Stimulated activated CD4-positive, alpha-beta T cell treated with anti-CD3 and anti-CD28 coated beads, TNF-alpha, amount 100 ng/mL, for 1 hour (primary cell): ENCODE measurements at places on chromosomes 2 and 18.

DNA sequence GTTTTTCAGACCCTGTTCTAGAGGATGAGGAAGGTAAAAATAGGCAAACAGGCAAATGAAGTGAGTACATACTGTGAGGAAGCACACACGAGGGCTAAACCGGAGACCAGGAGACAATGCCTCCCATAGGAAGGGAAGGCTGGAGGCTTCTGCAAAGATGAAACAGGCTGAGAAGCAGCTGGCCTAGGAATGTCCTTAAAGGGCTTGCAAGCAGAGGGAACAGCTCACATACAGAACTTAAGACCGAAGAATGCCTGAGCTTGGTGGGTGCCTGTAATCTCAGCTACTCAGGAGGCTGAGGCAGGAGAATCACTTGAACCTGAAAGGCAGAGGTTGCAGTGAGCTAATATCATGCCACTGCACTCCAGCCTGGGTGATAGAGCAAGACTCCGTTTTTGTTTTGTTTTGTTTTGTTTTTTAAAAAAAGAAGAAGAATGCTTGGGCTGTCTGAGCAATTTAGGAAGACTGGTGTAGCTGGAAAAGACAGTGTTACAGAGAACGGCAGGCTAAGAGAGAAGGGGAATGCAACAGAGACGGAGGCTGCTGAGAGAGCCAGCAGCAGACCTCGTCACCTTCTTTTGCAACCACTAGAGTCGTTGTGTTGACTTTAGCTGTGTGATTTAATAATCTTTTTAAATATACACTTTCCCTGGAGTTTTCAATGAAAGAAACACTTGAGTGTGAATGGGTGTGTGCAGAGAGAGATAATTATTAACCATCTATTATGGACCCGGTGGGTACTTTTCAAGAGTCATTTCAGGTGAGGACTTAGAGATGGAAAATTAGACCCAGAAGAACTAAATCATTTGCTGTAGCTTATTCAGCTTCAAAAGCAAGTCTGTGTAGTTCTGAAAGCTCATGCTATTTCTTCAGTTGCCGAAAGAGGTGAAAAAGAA lies 232.8 kb downstream of the GALR1 start:
- no peak for DNase-seq

- no peak for DNase-seq
These were observed 164.5 kb downstream of the HAUS1 start for GRCh38 chr18:46268671-46269070.

DNA sequence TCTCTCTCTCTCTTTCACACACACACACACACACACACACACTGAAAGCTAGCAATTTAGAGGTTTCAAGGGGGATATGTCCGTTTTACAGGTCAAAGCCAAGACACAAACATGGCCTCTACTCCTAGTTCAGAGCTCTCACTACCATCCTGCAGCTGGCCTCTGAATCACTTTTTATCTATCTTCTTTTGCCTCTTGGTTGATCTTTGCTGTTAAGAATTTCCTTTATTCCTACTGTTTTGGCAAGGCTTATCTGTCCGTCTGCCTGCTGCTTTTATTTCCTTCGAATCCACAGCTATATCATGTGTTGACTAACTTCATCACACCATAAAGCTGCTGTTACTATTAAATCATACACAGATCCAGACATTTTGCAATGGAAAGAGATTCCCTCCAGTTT lies 543.0 kb downstream of the PLCL1 start:
- DNase-seq: no peak

DNA sequence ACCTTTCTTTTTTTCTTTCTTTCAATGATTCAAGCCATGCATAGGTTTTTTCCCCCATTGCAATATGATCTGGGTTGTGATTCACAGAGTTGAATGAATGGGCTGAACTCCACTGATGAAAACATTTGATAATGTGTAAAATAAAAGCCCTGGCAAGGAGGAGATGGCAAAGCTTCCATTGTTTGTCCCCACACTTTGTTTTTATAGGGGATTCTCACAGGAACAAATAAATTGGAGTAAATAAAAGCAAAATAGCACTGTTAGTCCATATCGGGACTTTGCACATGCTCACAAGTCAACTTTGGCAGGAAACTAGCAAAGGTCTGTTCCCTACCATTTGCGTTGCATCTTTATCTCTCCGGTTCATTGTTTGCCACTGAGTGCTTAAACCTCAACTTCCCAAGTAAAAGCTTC lies 55.7 kb downstream of the MEIS1 start:
- no peak for DNase-seq

GRCh38 chr2:120436460-120436739 lies 90.5 kb downstream of the INHBB start:
- no peak for DNase-seq

GRCh38 chr18:51425889-51426288 lies 228.4 kb upstream of the MEX3C start:
- no peak for DNase-seq

DNA sequence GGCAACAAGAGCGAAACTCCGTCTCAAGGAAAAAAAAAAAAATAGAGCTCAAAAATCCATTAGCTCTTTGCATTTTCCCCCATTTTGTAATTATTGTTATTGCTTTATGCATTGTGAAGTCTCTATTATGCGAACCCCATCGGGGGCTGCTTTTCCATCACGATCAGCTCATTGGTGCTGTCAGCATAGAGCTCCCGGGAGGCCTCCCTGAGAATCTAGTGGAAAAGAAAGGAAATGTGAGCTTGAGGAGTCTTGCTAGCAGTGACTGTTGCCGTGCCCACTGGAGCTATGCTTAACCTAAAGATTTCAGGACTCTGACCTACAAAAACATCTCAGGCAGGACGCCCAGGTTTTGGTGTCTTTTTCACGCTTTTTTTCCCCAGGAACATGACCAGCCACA lies 102.6 kb upstream of the NDUFV2 start:
- no peak for DNase-seq

DNA sequence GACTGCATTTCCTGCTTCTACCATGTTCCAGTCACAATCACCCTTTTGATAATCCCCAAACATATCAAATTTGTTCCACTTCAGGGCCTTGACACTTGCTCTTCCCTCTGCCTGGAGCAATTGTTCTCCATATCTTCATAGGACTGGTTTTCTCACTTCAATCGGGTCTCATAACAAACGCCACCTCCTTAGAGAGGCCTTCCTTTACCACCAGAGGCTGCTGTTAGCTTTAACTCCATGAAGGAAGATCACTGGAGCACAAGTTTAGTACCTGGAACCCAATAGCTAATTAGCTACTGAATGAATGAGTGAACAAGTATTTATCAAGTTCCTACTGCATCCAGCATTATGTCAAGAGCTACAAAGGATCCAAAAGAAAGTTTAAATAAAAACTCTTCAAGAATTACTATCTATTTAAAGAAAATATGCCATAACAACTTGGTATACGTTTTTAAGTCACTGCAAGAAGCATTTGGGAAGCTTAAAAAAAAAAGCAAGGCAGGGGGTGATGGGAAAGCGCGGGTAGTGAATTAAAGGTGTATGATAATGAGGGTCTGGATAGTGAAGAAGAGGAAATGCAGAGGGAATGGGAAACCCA lies 58.8 kb downstream of the BAZ2B start:
- DNase-seq: no peak

DNA sequence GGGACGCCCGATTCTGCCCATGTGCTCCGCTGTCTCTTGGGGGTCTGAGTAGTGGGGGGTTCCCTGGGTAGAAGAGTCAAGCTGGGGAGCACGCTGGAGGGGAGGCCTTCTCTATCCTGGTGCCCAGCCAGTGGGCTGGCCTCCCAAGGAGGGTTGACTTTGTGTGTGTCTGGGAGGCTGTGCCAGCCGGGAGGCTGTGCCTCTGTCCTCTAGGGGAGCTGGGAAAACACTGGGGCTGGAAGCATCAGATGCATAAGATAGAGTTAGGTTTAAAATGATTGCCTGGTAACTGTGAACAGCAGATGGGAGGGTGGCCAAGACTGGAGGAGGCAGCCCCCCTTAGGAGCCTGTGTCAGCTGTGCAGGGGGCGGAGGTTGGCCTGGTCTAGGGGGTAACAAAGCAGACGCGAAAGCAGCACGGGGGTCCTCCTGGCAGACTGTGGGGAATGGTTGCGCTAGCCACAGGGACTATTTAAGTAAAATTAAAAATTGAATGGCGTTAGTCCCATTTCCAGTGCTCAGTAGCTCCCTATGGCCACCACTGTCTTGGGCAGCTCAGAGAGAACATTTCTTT lies 1.3 kb downstream of the ING5 start:
- no peak for DNase-seq

- no peak for DNase-seq
These were observed 36.1 kb upstream of the MRPL33 start for GRCh38 chr2:27735263-27735904.

DNA sequence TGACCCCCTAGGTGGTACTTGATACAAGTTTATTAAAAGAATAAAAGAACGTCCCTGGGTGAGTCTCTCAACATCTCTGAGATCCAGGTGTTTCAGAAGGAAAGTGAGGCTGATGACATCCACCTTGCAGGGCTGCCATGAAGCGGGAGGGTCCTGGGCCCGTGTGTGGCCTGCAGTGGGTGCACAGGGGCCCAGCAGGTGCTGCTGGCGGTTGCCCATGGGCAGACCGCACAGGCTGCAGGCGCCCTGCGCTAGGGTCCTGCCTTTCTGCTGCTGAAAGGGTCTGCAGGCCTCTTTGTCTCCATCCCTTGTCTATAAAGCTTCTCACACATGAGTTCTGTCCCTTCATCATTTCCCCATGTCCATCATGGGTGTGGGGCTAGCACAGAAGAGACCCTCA lies 247.0 kb downstream of the TFCP2L1 start:
- no peak for DNase-seq

DNA sequence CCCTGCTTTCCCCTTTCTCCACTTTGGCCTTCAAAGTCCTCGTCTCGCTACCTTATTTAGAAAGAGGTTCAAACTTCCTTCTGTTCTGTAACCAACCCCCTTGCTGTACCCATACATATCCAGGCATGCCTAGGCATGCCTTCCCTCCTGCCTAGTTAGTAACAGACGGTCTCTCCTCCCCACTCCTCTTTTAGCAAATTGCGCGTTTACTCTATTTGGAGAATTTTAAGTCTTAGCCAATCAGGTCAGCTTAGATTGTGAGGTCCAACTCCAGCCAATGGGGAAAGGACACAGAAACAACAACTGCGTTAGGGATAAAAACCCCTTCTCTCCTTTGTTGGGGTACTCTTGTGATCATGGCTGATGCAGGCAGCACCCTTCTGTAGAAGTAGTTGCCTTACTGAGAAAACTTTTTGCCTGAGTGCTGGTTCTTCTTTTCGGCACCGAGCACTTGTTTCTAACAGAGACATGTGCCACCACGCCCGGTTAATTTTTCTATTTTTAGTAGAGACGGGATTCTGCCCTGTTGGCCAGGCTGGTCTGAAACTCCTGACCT lies 85.9 kb upstream of the FOXI3 start:
- no peak for DNase-seq

DNA sequence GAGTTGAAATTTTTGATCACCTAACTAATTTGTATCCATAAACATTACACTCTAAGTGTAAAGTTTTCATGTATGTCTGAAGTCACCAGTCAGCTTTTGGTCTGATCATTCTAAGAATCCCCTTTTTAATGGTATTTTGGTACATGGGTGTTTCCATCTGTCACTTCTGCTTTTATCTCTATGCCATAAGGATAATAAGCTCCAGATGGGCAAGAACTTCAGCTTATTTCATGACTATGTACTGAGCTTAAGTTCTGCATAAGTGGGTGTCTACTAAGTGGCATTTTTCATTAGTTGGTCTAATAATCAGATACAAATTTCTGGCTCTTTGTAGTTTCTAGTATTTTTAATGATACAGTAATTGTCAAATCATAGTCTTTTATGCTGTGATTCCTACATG lies 20.4 kb downstream of the UBXN4 start:
- no peak for DNase-seq

- no peak for DNase-seq
These were observed 32.2 kb downstream of the GPR75 start for GRCh38 chr2:53827398-53828175.

DNA sequence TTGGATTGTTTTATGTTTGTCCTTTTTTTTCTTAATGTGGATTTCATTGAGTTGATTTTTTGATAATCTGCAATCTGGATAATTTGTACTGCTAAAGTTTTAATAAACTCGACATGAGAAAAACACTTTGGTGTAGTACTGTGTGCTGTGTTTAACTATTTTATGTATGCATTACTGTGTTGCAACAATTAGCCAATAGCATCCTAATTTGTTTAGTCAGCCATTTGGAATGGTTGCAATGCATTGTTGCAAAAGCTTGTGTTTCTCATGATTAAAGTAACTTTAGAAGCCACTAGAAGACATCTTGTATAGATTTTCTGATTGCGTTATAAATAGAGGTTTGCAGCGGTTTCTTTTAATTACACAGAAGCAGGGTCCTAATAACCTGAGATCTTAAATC lies 53.5 kb downstream of the PPIG start:
- DNase-seq: no peak

- peak; percentile 50 for DNase-seq
These were observed 1.1 kb upstream of the BOLL start for GRCh38 chr2:197786010-197786877.

- no peak for DNase-seq
These were observed 106.5 kb downstream of the SMAD7 start for GRCh38 chr18:48844271-48844670.

- DNase-seq: no peak
These were observed 3.5 kb upstream of the NCK2 start for GRCh38 chr2:105741174-105741573.

DNA sequence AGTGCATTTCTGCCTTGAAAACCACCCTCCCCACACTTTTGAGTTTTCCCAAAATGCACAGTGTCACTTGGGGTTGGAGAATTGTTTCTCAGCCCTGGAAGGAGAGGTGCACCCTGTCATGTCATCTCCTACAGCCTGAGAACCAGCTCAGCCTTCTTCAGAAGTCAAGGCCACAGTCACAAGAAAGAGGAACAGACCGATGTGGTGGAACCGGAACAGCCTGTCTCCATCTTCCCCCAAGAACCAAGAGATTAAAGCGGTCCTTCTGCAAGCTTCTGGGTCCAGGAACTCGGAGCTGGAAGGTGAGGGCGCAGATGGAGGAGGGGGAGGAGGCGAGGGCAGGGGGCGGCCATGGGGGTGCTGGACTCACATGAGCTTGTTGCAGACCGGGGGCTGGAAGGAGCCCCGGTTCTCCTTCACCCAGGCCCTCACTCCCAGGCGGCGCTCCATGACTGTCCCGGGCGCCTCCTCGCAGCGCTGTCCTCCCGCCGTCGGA lies 248 bp downstream of the HAAO start:
- DNase-seq: no peak

- DNase-seq: no peak
These were observed 81.3 kb downstream of the CERKL start for GRCh38 chr2:181575650-181576025.
